ENCODE measurements at places on chromosomes 6 and 20.

- no peak for DNase-seq
Measured at GRCh38 chr6:9515633-9516606, 899.0 kb downstream of the TFAP2A start.

DNA sequence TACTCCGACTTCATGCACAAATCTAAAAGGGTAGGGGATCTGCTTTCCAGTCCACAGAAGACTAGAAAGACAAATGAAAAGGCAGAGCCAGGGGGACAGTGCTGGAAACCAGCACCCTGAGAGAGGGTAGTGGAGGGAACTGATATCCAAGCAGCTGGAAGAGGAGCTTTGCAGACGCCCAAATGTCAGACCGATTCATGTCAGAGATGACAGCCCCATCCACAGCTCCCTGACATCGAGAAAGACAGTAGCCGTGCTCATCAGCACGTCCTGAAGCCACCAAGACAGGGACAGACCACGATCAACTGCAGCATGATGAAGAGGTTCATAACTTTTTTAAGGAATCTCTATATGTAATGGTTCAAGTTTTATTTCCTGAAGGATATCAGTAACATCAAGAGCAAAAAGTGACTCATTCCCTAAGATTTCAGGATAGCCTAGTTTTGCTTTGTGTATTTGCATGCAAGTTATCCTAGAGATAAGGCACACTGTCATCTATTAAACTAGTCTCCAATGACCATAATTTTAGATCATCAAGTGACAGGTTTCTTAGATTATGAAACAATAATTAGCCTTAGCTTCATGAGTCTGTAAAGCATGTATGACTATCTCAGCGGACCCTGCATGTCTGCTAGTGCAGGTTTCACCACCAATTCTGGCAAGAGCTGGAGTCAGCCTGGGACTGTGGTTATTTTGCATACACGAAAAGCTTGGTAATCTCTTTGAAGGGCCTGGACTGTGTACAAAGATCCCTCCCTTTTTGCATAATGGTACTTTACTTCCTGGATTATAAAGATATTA, 43.0 kb downstream of the PRDM1 start:
- no peak for DNase-seq

GRCh38 chr6:8983202-8983688, 547.9 kb upstream of the SLC35B3 start:
- DNase-seq = peak; percentile 73

DNA sequence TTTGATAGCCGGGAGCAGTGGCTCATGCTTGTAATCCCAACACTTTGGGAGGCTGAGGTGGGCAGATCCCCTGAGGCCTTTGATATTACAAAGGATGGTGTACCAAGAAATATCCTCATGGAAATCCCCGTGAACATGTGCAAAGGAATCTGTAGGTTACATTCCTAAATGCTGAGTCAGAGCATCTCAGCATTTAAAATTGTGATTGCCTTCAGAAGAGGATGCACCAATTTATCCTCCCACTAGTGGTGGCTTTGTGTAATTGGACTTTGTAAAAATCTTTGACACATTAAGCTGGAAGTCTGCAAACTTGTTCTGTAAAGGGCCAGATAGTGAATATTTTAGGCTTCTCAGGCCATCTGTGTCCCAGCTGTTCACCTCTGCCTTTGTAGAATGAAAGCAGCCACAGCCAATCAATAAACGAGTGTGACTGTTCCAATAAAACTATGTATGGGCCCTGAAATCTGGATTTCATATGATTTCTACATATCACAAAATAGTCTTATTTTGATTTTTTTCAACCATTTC, 11.8 kb downstream of the TMEM14B start:
- peak; percentile 63 for DNase-seq

- DNase-seq = peak; percentile 53
Measured at GRCh38 chr6:41470029-41470330, 76.2 kb upstream of the FOXP4 start.

- DNase-seq = no peak
Measured at GRCh38 chr6:138272533-138273315, 54.4 kb upstream of the PBOV1 start.

DNA sequence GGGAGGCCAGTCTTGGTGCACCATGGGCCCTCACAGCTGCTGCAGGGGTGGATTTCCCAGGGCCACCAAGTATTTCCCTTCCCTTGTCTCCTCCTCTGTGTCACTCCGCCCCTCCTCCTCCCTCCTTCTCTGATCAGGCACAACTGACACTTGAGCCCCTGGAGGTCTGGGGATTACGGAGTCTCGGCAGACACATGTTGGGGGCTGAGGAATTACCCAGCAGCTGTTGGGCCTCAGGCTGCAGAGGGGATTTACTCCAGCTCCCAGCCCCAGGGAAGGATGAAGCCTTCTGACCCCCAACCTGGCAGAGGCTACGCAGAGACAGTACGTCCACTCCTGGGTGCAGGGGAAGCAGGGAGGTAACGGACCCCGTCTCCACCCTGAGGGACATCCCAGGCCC, 420.5 kb upstream of the SULF2 start:
- DNase-seq = no peak

DNA sequence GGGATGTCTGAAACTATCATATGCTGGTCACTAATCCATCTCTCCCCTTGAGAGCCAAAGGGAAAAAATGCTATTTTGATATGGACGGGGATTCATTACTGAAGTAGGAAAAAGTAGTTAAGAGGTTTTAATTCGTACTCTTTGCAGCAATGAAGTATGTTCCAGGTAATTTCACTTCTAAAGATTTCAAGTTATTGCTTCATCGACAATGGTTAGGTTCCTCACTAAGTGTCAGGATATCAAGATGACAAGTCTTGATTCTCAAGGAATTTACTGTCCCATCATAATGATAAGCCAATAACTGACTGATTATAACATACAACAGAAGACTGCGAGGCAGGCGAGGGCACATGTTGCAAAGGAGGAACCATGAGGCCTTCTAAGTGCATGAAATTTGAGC, 57.0 kb downstream of the GMDS start:
- no peak for DNase-seq

- DNase-seq = no peak
Measured at GRCh38 chr6:7215131-7215530, 97.9 kb downstream of the SSR1 start.

DNA sequence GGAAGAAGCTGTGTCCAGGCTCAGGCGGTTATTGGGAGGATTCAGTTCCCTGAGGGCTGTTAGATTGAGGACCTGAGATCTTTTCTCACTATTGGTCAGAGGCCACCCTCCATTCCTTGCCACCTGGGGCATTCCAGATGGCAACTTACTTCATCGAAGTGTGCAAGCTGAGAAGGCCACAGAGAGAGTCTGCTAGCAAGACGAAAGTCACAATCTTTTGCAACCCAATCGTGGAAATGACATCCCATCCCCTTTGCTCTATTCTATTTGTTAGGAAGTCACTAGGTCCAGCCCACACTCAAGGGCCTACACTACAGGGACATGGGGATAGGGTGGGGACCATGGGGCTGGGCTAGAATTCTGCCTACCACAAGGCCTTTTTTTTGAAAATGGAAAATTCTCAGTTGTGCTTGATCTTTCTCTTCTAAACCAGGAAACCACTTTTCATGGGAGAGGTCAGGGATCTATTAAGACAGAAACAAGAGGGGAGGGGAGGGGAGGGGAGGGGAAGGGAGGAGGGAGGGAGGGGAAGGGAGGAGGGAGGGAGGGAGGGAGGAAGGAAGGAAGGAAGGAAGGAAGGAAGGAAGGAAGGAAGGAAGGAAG, 217.2 kb downstream of the BCAS1 start:
- no peak for DNase-seq

DNA sequence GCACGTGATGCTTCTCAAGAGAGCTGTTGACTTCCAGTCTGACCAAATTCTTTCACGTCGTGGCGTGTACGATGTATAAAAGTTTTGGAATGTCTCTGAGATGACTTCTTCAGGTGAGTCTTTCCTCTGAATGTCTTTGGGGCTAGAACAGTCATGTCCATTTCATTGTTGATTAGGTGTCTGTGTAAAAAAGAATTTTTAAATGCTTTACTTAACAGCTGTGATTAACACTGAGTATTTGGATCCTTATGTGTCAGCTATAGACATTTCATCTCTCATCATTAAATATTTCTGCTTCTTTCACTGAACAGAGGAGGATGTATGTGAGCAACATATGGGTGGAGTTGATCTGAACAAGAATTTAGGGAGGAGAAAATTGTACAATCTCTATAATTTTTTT, 29.3 kb upstream of the KIF13A start:
- no peak for DNase-seq

GRCh38 chr20:48294942-48295341, 509.7 kb upstream of the SULF2 start:
- DNase-seq = no peak

GRCh38 chr6:57078531-57079207, 11.3 kb upstream of the ZNF451 start:
- DNase-seq = no peak

DNA sequence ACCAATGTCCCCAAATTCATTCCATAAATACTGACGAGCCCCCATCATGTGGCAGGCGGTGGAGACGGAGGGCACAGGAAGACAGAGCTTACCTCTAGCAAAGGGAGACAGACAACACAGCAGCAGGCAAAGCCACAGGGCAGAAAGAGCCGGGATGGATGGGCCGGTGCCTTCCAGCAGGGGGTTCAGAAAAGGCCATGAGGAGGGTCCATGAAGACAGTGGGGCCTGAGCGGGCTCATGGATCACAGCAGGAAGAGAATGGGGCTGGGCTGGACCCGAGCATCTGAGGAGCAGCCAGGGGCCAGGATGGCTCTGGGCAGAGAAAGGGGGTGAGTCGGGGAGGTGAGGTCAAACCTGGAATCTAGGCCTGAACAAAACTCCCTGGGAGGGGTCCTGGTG, 42.0 kb downstream of the PREX1 start:
- no peak for DNase-seq

- no peak for DNase-seq
Measured at GRCh38 chr6:49888742-49889431, 22.6 kb upstream of the CRISP1 start.

DNA sequence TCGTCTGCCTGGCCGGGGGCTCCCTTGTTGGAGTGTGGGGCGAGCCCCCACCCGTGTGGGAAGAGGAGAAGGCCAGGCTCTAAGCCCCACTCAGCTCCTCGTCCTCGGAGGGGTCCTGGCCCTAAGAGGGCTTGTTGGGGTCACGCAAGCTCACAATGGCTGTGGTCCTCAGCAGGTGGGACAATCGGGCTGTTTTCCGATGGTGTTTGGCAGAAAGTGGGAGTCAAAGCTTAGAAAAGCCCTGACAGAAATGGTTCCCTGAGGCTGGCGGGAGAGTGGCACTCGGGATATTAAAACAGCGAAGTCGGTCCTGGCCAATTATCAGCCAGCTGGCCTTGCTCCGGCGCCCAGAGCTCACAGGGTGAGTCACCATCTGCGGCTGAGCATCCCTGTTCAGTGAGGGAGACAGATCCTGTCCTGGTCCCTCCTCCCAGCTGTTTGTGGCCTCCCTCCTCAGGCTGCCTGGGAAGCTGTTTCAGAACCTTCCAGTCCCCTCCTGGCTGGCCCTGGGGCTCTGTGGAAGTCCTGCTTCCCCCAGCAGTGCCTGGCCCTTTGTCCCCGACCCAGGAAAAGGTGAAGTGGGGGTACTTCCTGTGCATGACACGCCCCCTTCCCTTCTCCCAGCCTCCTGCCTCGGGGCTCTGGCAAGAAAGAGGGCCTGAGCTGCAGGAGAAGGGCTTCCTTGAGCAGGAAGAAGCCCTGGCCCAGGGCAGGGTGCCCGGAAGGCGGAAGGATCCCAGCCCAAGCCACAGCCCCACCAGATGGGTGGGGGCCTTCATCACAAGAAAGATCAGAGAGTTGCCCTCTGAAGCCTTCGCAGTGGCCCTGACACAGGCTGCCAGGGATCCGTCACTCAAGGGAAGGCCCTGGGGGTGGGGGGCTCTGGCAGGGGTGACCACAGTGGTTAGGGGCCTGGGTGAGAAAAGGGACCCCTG, 53.6 kb upstream of the BHLHE23 start:
- DNase-seq = no peak

DNA sequence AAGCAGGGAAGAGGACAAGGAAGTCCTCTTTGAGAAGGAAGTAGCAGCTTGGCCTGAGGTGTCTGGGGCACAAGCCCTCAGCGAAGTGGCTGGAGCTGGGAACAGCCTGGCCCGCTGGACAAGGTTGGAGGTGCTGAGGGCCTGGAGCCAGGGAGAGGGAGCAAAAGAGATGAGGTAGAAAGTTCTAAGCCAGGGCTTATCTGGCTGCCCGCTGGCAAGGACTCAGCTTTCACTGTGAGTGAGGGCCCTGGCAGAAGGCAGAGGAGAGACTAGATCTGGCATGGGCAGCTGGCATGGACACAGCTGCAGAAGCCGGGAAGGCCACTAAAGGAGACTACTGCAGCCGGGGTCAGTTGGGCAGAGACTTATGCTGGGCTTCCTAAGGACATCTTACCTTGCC, 21.8 kb upstream of the PCMTD2 start:
- no peak for DNase-seq

GRCh38 chr6:24796616-24797290, 2.0 kb downstream of the ARMH2 start:
- DNase-seq = no peak

DNA sequence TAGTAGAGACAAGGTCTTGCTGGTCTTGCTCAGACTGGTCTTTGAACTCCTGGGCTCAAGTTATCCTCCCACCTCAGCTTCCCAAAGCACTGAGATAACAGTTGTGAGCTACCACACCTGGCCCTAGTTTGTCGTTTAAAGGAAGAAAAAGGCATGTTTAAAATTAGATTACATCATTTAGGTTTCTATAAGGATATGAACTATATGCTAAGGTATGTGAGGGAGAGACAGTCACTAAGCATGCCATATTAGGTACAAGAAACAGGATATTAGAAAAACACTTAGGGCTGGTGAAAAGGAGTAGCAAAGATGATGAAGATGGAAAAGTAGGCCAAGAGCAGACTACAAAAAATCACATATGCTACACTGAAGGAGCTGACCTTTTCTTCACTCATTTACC, 106.4 kb downstream of the ASCC3 start:
- no peak for DNase-seq

DNA sequence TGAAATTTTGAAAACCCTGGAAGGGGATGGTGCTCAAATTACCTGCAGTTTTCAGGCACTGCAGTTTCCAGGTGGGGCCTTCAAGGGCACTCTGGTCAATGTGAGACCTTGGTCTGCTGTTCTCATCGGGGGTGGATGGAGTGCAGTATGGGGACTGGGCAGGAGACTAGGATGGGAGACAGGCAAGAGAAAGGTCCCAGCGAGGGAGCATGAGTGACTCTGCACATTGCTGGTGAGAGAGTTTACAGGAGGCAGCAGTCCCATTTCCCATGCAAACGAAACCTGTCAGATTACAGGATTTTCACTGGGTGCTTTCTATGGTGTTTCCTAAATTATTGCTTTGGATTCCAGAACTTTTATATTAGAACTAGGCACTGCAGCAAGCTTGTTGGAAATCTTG, 73.5 kb upstream of the DTNBP1 start:
- DNase-seq = no peak

DNA sequence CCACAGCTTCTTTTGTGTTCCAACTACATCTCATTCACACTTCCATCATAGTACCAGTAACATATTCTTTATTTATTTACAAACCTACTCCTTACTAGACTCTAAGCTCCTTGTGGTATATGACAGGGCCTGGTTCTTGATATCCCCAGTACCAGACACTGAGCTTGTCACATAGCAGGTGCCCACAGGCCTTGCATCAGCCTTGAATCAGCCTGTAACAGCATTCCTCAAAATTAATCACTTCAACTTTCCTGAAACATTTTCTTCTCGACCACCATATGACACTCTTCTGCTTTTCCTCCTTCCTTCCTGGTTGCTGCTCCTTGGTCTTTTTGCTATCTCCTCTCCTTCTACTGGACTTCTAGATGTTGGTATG, 24.7 kb upstream of the SRPK1 start:
- DNase-seq = no peak

GRCh38 chr20:57047281-57048026, 219.0 kb downstream of the BMP7 start:
- peak; percentile 80 for DNase-seq
